Activated CD8-positive, alpha-beta memory T cell treated with anti-CD3 and anti-CD28 coated beads, Interleukin-2, amount 10 ng/mL, durations not matched to agents 7 days and 5 days (primary cell): ENCODE measurements at places on chromosomes 3 and 15.

DNA sequence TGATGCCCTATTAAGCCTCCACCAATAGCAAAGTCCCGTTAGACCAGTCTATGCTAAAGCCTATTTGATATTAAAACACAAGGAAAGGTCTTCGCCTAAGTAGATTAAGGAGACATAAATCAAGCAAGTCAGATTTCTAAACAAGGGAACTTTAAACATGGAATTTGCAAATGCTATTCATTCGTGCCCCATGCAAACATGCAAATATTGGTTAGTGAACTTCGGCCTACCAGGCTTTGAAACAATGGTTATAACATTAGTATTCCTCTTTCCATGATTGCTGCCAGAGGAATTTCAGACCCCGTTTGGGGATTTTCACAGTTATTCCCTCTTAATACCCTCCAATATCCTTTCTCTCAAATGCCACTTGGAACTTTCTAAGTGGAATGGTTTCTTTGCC lies 36.9 kb upstream of the ZNF280D start:
- no peak for DNase-seq

DNA sequence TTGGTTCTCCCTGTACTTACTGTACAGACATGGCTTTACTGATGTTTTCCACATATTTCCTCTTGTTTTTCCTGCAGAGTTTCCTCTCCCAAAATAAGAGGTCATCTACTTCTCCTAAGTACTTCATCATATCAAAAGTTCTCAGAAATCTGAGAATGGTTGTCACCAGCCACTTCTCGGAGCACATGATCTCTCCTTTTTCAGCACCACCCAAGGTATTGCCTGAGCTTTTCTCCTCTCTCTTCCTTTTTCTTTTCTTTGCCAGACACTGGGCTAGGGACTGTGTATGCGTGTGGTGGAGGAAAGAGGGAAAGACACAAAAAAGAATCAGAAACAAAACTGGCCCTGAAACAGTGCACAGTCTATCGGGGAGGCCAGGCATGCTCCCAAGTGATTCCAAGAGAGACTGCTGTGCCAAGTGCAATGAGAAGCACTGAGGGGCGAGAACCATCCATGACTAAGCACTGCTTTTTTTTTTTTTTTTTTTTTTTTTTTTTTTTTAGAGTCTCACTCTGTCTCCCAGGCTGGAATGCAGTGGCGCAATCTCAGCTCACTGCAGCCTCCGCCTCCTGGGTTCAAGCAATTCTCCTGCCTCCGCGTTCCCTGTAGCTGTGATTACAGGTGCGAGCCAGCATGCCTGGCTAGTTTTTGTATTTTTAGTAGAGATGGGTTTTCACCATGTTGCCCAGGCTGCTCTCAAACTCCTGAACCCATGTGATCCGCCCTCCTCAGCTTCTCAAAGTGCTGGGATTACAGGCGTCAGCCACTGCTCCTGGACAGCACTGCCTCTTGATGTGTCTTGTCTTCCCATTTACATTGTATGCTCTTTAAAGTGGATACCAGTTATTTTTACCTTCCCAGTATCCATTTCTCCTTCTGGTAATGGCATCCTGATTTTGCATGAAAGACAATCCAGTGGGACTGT lies 194.0 kb upstream of the FEZF2 start:
- DNase-seq = no peak

DNA sequence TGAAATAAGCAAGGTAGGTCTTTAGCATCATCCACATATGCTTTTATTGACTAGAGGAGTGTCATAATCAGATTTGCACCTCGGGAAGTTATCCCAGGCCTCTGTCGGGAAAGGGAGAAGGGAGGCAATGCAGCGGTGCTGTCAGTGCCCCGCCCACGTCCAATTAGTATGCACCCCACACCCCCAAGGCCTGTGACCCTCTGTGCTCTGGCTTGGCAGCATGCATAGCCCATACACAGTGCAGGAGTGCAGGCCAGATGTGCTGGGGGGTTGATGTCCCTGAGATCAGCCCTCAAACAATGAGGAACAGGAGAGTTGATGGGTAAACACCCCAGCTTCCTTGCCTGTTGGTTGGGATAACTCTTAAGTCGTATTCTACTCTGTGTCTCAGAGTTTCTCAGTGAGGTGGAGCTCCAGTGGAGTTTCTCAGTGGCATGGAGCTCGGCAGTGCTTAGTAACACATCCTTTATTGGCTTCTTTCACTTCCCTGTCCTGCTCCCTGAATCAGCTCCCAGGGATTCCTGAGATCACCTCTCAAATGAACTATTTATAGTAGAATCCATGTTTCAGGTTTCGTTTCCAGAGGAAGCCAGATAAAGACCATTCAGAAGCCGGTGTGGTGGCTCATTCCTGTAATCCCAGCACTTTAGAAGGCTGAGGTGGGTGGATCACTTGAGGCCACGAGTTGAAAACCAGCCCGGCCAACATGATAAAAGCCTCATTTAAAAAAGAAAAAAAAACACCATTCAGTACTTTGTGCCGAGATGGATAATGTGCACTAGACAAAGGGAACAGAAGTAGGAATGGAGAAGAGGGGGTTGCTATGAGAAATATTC lies 26.7 kb upstream of the NDUFB4 start:
- DNase-seq = no peak

DNA sequence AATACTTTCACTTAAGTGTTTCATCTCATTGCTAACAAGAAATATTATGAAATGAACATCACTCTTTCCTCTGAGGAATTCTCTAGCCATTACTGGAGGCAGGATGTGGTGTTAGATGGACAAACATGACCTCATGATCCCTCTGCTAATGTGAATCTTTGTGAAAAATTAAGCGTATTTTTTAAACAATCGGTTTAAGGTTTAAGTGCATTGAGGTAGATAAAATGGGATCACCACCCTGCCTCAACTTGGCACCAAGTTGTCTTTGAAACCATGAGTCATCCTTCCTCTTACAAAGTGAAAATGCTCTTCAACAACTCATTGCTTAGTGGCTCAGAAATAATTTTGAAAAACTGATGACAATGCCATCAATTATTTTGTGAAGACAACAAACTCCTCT lies 76.0 kb upstream of the DCBLD2 start:
- no peak for DNase-seq

- DNase-seq = no peak
Measured at GRCh38 chr3:195139876-195140240, 131.1 kb downstream of the XXYLT1 start.

DNA sequence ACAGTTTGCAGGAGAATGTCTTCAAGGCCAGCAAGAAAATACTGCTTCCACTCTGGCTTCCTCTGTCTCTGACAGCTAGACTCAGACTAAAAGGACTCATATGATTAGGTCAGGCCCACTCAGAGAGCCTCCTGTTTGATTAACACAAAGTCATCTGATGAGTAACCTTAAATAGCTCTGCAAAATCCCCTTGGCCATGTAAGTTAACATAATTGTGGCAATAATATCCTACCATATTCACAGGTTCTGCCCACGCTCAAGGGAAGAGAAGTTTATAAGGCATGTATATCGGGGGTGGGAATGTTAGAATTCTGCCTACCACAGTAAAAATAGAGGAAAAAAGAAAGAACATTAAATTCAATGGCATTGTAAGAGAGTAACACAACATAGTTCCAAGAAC lies 20.6 kb upstream of the HHATL start:
- DNase-seq = no peak

GRCh38 chr3:4883011-4883410 lies 96.2 kb upstream of the BHLHE40 start:
- no peak for DNase-seq

- DNase-seq = no peak
Measured at GRCh38 chr3:24311881-24312280, 182.8 kb downstream of the THRB start.

DNA sequence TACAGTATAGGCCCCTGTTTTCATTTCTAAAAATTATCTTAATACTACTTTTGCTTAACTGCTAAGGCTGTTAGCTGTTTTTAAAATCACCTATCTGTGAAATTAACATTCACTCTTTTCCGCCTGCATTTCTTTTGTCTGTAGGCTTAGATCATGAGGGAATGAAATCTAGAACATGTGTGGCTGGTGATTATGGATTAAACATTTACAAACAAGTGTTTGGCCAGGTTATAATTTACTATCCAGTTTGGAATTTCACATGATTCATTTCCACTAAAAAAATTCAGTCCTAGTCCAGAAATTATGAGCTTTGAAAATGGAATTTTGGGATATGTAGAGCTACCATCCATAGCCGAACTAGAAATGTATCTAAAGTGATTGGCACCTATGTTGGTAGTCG lies 39.1 kb downstream of the GOLM2 start:
- no peak for DNase-seq
